HCT116 (cell line): ENCODE measurements at places on chromosomes 7 and 10.
A peak's percentile ranks its signal among the peaks of the same experiment; 100 is the strongest.

DNA sequence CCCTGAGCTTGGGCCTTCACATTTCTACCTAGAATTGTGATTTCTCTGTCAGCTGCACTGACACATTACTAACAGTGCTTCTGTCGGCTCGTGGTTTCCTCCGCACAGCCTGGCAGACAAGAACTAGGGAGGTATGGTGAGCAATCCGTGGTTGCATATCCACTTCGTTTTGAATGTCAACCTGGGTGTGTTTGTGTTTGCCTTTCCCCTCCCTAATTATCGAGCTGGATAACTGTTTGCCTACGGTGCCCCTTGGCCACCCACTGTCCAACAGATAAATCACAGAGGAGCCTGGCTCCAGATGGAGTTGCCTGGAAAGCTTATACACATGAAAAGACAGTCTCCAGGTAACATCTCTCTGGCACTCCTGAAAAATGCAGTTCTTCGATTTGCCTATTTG lies 228.8 kb downstream of the TRIL start:
- DNase-seq, result no peak

DNA sequence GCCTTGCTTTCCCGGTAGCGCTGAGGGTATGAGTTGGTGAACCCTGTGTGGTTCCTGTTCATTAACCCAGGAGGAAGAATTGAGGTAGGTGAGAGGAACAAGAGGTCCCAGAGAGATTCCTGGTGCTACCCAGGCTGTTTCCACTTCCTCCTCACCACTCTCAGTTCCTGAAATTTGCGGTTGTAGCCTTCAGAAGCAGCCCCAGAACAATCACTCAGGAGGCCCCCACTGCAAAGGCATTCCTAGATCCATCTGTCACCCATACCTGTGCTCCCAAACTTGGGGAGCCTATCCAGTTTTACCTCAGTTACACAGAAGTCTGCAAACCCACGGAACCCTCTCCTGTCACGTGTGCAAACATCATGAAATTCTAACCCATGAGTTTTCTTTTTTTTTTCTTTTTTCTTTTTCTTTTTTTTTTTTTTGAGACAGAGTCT lies 9.0 kb upstream of the PIP4K2A start:
- no peak for DNase-seq

DNA sequence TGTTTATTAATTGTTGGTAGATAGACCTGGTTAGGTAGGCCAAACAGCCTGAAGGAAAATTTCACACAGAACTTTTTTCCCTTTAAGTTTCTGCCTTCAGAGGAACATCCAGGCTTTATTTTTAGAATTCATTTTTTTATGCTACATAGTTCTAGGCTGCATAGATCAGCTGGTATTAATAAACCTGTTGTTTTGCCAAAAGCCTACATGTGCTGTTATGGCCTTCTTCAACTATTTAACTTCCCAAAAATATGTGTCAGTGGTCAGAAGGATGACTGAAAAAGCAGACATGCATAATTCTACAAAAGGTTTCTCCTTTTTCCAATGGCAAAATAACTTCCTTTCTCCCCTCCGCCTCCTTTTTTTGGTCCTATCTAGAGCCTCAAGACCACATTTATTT lies 303.0 kb upstream of the DKK1 start:
- DNase-seq, result no peak

GRCh38 chr10:36349445-36350078 lies 707.5 kb upstream of the FZD8 start:
- no peak for DNase-seq

- DNase-seq, result no peak
Measured at GRCh38 chr7:38751416-38751815, 120.2 kb upstream of the AMPH start.

- DNase-seq, result no peak
Measured at GRCh38 chr10:101545898-101546297, 42.2 kb downstream of the POLL start.

GRCh38 chr7:2838873-2839578 lies 5.1 kb downstream of the GNA12 start:
- no peak for DNase-seq

DNA sequence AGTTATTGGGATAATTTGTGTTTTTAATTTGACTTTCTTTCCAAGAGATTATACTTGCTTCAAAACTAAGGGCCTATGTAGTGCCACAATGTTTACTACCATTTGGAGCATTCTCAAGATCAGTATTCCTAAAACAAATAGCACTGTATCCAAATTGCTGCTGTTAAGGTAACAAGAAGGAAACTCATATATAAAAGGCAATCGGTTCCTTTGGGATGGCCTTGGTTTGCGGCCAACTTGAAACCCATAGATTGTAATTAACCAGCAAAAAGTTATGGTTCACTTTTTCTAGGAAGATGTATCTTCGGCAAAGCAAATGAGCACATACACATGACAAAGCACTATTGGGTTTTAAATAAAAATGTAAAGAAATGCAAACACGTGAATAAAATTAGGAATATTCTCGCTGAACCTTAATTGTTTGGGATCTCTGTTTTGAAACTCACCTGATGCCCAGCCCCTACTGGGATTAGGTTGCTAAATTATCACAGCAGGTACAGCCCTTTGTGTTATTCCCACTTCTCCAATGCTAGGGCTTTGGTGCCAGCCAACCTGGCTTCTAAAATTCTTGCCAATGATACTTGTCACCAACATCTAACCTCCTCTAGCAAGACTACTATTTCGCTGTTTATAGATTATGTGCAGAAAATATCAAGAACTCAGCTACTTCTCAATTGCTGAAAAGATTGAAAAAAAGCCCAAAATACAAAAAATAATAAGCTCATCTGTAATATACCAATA lies 16.0 kb downstream of the CDNF start:
- no peak for DNase-seq

- no peak for DNase-seq
Measured at GRCh38 chr7:11539853-11540252, 292.1 kb downstream of the THSD7A start.

GRCh38 chr10:47296156-47296894 lies 3.7 kb upstream of the GDF10 start:
- no peak for DNase-seq

- no peak for DNase-seq
Measured at GRCh38 chr7:88344271-88344670, 37.6 kb upstream of the STEAP4 start.

DNA sequence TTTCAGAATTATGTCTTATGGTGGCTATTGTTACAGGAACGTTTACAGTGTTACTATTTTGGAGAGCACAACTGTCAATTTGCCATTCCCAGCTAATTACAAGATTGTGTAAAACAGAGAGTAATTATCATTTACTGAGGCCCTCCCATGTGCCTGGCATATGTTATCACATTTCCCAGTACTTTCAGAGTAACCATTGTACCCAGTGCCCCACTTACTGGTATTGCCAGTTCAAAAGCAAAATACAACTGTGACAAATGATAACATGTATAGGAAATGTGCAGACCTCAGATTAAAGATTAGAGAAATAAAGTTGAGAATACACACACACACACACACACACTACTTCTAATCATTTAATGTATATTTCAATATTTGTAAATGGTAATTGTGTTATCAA lies 572.5 kb downstream of the POM121L12 start:
- no peak for DNase-seq

DNA sequence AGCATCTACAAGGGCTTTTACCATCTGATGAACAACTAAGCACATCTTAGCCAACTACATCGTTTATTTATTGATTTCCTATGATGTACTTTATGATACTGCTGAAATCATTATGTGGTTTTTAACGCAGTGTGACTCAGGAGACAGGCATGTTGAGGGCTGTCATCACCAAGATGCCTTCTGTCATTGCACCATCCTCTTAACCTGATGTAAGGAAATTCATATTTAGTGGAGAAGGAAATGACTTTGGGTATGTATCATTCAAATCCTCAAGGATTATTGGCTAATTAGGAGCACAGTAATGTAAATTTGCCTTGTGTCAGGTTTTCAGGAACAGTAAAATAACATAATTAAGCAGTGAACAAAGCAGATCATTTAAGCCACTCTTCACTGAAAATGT lies 138.5 kb upstream of the MGMT start:
- DNase-seq, result no peak

DNA sequence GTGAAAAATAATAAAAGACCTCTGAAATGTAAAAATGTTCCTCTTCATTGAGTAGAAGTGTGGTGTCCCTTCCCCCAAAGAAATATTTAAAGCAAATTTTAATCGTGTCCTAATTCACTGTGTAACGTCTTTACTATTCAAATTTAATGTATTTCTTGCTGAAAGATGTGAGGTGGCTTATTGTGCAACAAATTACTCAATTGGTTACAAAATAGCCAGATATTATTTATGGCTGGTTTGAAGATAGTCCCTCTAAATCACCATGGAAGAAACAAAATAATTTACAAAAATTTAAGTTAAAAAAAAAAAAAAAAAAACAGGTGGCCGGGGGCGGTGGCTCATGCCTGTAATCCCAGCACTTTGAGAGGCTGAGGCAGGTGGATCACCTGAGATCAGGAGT lies 43.7 kb downstream of the DNAJC12 start:
- DNase-seq, result no peak

DNA sequence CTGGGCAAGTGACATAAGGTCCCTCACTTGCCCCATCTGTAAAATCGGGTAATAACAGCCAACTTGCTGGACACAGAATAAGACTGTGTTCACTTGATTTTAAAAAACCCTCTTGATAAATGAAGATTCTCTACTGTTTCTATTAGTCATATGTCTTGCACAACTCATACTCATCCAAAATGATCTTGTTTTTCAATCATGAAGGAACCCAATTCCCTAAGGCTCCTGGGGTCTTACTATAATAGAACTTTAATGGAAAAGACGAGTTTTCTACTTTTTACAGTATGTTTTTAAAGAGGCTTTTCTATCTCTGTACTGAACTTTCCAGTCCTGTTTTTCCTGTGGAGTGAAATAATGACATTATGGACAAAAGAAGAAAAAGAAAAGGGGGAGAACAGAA lies 103.8 kb downstream of the ARID5B start:
- no peak for DNase-seq

- no peak for DNase-seq
Measured at GRCh38 chr7:70092314-70093204, 494.3 kb downstream of the AUTS2 start.

- peak; percentile 75 for DNase-seq
Measured at GRCh38 chr7:112789817-112790585, at the start of gene TMEM168. TMEM168 (minus strand) TSS chr7:112790393; CDS start chr7:112784825, 5,568 bp downstream.

GRCh38 chr10:131537281-131537680 lies 225.8 kb upstream of the TCERG1L start:
- DNase-seq, result no peak

GRCh38 chr10:114698271-114699061 lies 40.4 kb upstream of the ABLIM1 start:
- no peak for DNase-seq

- DNase-seq, result no peak
Measured at GRCh38 chr10:44949127-44949802, 10.3 kb upstream of the RASSF4 start.

GRCh38 chr10:5942001-5942400 lies 35.3 kb downstream of the IL15RA start:
- DNase-seq, result no peak

GRCh38 chr7:151381348-151382078 lies 28.3 kb downstream of the WDR86 start:
- DNase-seq, result no peak
